NCI-H446 (cell line): ENCODE measurements at places on chromosomes 5 and 9.

DNA sequence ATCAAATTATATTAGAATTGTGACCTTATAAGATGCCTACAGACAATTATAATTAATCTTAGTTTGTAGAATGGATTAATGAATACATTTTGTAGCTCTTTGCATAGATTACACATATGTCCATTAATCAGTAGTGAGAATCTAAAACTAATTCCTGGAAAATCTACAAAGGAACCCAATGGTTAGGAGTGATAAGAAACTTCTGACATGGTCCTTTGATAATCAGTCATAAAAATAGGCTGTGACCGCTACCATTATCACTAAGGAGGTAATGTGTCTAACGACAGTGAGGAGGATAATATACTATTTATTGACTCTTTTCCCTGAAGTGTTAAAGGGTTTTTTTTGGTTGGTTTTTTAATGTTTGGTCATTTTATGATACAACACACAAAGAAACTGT is 46.6 kb downstream of the BNC2 start:
- DNase-seq: no peak

DNA sequence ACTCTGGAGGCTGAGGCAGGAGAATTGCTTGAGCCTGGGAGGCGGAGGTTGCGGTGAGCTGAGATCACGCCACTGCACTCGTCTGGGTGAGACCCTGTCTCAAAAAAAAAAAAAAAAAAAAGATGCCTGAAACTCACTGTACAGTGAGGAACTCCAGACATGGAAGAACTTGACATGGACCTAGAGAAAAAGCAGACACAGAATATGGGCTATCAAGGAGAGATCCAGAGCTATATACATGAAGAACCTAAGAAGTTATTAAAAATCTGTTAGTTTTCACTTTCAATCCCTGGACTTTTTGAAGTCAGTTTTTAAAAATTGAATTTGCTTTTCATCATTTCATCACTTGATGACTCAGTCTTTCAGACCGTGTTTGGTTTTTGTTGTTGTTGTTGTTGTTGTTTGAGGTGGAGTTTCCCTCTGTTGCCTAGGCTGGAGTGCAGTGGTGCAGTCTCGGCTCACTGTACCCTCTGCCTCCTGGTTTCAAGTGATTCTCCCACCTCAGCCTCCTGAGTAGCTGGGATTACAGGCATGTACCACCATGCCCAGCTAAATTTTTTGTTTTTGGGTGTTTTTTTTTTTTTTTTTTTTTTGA is 20.3 kb downstream of the PAIP2 start:
- no peak for DNase-seq

DNA sequence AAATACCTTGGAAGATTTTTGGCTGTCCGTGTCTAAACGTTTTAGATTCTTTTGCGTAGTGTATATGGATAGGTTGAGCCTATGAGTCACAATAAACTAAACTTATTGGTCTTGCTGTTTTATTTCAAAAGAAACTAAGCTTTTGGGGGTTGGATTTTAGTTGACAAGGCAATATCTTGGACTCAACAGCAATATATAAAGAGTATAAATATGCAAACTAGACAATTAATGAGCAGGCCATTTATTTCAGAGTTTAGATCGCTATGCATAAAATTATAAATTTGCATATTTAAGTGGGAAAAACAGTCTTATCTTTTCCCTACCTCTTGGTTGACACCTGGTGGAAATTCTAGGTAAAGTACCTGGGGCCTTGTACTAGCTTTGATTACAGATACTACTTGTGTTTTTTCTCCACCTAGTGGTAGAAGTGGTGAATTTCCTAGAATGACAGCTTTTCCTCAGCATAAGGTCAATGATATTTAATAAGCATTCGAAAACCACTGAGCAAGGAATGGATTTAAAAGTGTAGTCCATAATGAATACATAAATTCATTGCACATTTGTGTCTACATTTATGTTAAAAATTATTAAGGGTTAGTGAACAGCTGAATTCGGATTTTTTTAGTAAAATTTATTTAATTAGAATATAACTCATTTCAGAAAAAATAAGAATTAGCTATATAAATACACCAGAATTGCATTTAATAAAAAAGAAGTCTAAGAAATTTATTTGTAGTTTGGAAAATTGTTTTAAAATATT is 1.7 kb upstream of the ARRDC3 start:
- DNase-seq: peak; percentile 92

GRCh38 chr5:34676416-34676815 is 20.3 kb downstream of the RAI14 start:
- DNase-seq: peak; percentile 60

GRCh38 chr5:176739461-176740051 is 70.8 kb upstream of the UNC5A start:
- peak; percentile 96 for DNase-seq

GRCh38 chr5:64789457-64789856 is 20.7 kb downstream of the CWC27 start:
- no peak for DNase-seq

DNA sequence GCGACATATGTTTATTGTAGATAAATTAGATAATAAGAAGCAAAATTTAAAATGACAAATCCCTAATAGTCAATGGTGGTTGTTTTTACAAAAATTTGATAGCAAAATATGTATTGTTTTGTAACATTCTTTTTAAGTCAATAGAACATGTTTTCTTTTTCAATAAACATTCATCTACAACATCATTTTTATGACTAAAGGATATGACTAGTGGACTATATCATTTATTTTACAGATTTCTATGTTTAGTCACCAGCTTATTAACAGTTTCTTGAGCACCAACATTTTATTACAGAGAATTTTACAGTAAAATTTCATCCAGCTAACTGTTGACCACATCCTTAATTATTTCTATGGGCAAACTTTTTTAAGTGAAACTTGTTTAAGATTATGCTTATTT is 114.7 kb upstream of the IL7R start:
- no peak for DNase-seq

- no peak for DNase-seq
Observed at GRCh38 chr9:31013371-31013770, 1371.1 kb upstream of the ACO1 start.

DNA sequence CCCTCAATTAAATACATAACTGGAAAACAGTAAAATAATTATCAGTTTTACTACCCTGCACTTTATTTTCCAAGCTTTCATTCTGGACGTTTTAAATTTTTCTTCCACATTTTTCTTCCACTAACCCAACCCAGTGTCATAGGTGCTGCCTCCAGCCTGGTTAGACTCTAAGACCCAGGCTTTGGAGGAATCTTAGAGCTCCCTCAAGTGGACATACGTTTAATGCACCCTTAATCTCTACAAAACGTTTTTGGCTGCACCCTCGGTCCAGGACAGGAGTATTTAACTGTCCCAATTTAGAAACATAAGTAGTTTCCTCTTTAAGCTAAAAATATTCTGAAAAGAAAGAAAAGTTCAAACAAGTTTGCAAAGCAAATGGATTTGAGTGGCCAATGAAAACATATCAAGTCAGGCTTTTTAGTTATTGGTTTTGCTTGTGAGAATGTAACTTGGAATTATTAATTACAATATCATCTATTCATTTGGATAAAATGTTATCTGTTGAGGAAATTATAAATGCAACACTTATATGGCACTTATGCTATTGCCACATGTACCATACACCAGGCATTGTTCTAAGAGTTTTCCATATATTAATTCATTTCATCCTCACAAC is 38.9 kb downstream of the CDH6 start:
- DNase-seq: peak; percentile 53

- no peak for DNase-seq
Observed at GRCh38 chr5:157570531-157571200, 4.9 kb downstream of the ADAM19 start.

DNA sequence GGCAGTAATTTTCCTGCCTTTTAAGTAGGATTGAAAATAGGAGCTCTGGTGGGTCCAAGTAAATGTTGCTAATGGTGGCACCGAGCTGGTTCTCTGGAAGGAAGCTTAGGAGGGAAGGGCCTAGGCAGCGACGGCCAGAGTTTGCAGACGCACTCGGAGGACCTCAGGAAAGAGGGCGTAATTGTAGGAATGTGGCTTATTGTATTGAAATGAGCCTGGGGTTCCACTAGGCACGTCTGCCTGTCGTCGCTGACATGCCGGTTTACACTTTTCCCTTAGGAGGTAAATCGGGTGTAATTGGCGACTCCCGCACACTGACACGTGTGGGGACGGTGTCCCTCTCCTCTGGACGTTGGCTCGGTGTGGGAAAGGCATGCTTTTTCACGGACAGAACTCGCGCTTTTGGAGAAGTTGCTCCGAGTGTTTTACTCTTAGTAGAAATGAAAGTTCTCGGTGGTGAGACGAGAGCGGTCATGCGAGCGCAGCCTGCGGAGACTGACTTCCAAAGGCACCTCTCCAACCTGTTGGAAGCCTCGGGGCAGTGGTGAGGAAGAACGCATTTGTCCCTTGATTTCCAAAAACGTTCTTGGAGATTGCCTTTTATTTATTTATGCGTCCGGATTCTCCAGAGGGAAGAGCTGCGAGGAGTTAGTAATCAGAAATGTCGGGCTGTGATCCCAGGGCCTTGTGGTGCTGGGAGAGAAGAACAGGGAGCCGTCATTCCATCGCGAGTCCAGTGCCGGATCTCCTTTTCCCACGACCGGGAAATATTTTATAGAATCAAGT is 1.3 kb downstream of the NR4A3 start:
- DNase-seq: no peak

- no peak for DNase-seq
Observed at GRCh38 chr9:87592554-87593358, 95.1 kb downstream of the DAPK1 start.

- DNase-seq: no peak
Observed at GRCh38 chr9:126515001-126515872, 98.5 kb upstream of the LMX1B start.

DNA sequence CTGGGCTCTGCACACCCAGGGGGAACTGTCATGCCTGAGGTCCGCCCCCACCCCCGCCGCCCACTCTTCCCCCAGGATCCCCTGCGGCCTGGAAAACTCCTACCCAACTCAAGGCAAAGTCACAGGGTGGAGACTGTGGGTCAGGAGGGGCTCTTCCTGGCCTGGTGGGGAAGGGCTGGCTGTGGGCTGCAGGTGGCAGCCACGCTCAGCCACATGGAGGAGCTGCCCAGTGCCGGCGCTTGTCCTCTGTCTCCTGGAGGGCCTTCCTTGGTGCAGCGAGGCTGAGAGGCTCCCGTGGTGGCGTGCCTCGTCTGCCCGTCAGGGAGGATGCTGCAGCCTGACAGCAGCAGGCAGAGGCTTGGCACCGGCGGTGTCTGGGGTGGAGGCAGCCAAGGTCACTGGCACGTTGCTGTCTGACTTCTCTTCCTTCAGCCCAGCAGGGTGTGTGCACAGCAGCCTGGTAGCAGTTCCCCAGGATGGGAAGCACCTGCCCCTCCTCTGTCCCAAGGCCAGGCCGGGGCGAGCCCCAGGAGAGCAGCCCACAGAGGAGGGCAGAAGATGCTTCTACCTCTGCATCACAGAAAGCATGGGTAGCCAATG is 78.1 kb downstream of the ADAMTS2 start:
- peak; percentile 23 for DNase-seq

DNA sequence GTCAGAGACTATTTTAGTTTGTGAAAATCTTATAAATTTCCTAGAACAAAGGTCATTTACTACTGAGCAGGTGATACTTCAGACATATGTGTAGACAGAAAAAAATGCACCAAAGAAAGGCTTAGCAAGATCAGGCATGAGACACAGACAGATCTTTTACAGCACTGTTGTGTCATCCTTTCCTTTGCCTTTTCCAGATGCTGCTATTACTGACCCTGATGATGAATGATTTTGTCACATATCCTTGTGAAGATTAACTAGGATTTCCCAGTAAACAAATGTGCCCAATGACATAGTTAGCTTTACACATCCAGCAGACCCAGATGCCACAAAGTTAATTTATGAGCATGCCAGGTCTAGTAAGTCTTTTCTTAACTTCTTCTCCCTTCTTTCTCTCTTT is 68.2 kb downstream of the DMRTA1 start:
- DNase-seq: no peak

GRCh38 chr5:89613222-89613956 is 730.4 kb upstream of the MEF2C start:
- no peak for DNase-seq

- no peak for DNase-seq
Observed at GRCh38 chr5:154038261-154038706, 426 bp downstream of the FAM114A2 start.

- no peak for DNase-seq
Observed at GRCh38 chr5:114369680-114370417, 8.0 kb downstream of the KCNN2 start.

DNA sequence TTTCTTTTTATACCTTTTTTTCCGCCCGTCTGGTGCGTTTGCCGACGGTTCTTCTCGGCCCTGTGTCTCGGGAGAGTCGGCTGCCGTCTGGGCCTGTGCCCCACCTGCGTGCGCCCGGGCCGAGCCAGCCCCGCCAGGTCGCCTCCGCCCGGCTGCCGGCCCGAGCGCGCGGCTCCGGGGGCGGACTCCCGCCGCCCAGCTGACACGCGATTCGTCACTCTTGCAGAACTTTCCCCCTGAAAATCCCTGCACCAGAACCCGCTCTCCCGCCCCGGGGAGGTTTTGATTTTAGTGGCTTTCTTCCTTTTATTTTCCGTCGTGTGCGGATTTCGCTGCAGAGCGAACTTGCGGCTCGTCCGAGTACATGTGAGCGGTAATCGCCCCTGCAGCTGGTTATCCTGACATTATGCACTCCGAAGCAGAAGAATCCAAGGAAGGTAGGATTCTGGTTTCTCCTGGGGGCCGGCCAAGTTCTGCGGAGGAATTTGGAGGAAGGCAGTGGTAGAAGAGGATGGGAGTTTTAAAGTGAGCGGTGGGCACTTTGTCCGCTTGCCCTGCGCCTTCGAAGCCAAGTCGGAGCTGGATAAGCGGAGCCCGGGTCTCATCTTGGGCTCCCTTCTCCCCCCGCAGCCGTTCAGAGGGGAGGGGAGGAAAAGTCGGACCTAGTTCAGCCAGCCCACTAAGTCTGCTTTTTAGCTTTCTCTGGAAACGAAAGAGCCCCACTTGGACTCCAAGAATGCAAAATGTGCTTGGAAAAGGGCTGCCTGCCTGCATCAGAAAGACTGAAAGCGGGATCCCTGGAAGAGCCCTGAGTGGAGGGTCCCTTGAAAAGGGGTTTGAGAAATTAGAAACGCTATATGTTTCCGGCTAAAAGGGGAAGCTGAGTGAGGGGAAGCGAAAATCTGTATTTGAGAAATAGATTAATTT is at the start of gene TNFAIP8:
TNFAIP8 (plus strand) TSS at position 335 of the 927 bp plus-strand sequence; CDS start at position 407, 72 bp downstream.
- DNase-seq: no peak
